ENCODE measurements at places on chromosomes 16 and 17. TPM values are rescaled to one million over a fixed set of nuclear protein-coding genes. Genes with fewer than 3 reads are reported as not detected.

DNA sequence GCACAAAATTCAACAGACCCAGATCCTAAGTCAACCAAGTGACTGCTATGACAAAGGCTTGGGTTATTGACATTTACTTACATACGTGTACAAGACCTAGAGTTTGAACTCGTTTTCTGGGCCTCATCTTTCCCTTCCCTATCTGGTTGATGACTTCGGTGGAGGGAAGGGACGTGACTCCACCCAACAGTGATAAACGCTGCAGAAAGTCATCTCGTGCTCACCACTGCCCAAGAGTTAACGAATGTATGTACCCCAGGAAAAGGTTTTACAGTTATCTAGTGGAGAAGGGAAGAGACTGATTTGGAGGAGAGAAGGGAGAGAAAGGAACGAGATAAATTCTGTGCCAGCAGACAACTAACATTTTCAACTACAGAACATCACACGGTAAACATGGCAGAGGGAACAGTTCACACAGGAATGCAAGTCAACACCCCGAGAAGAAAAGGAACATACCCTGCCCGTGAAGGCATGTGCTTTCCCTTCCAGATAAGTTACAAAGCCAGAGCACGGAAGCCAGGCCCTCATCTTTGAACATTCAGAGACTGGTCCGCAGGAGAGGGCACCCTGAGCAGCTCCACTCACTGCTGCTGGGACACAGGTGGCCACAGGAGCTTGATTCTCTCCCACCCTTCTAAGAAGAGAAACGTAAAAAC lies 13.9 kb upstream of the CYTH1 start:
- H3K27ac ChIP-seq, result peak overlapping the region; percentile 64
- H3K36me3 ChIP-seq, result peaks cover 76% of the 10 kb centered on the region
- H3K27me3 ChIP-seq, result no peaks in the 10 kb centered on the region
- DNase-seq, result peak; percentile 40
- no peak overlapping the region for H3K4me3 ChIP-seq

- no peak overlapping the region for H3K4me3 ChIP-seq
- peaks cover 99% of the 10 kb centered on the region for H3K36me3 ChIP-seq
- DNase-seq, result peak; percentile 55
Observed at GRCh38 chr17:28916302-28916934, 13.5 kb upstream of the DHRS13 start.

DNA sequence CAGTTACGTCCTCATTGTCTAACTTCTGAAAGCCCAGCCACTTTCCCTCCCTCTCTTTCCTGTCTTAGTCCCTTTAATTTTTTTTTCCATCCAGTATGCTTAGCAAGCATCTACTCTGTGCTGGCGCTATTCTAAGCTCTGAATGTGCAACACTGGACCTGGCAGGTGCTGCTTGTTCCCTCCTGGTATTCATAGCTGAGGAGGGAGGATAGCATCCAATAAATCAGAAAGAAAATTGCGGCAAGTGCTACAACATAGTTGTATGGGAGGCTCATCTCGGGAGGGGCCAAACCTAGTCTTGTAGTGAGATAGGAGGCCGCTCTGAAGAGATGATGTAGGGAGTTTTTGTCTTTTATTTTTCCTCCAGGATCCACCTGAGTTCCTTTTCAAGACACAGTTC lies 457.3 kb upstream of the HSBP1 start:
- no peaks in the 10 kb centered on the region for H3K36me3 ChIP-seq
- H3K4me1 ChIP-seq, result no peaks in the 10 kb centered on the region
- H3K4me3 ChIP-seq, result no peak overlapping the region
- no peak for DNase-seq
- H3K27ac ChIP-seq, result no peak overlapping the region

GRCh38 chr16:79286646-79287423 lies 313.7 kb downstream of the MAF start:
- no peaks in the 10 kb centered on the region for H3K27me3 ChIP-seq
- H3K4me3 ChIP-seq, result peak overlapping the region; percentile 47
- H3K27ac ChIP-seq, result no peak overlapping the region
- no peaks in the 10 kb centered on the region for H3K36me3 ChIP-seq
- H3K4me1 ChIP-seq, result peaks cover 12% of the 10 kb centered on the region

GRCh38 chr17:47850373-47850691 lies 631 bp downstream of the SP6 start:
- DNase-seq, result no peak
- peaks cover 37% of the 10 kb centered on the region for H3K4me1 ChIP-seq
- H3K27me3 ChIP-seq, result peaks cover 95% of the 10 kb centered on the region
- peak overlapping the region; percentile 53 for H3K4me3 ChIP-seq
- H3K36me3 ChIP-seq, result no peaks in the 10 kb centered on the region

DNA sequence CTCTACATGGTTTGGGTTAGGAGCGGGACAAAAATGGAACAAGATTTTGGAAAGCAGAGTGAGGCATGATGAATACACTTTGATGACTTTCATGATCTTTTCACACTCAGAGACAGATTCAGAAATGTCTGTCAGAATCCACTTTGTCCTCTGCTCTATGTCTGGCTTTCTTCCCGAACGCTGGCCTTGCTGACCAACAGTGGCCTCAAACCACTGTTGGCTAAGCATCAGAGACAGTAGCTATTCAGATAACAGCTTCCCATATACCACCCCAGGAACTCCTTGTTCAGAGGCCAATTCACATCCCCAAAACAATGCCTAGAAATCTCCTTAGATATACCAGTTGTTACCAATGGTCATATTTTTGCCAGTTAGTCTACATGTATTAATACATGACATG lies 40.9 kb downstream of the FBXL20 start:
- DNase-seq, result no peak
- H3K4me1 ChIP-seq, result peaks cover 17% of the 10 kb centered on the region
- H3K27ac ChIP-seq, result no peak overlapping the region

The PPM1D gene
- total RNA-seq, result 21.3 TPM

The ZNF629 gene
- total RNA-seq, result 11.9 TPM

The NPIPB9 gene
- 5.5 TPM for total RNA-seq

The DCXR gene
- total RNA-seq, result 133 TPM

The DPEP3 gene
- total RNA-seq, result 0.18 TPM

The MFSD6L gene
- total RNA-seq, result 0.95 TPM
